ENCODE measurements at places on chromosomes 13 and 19. TPM values are rescaled to one million over a fixed set of nuclear protein-coding genes. Genes with fewer than 3 reads are reported as not detected.

Gene AP2S1
- 85.2 TPM for total RNA-seq

Gene NAPSA
- 0.32 TPM for total RNA-seq

Gene ZNF473
- total RNA-seq: 3.6 TPM

Gene SLC25A23
- 110 TPM for total RNA-seq

Gene ABHD8
- 14.8 TPM for total RNA-seq
